ENCODE measurements at places on chromosomes 7 and 10. TPM values are rescaled to one million over a fixed set of nuclear protein-coding genes. Genes with fewer than 3 reads are reported as not detected.

Gene LAMB4
- polyA plus RNA-seq, result 1.5 TPM

Gene SEMA3C
- 29.2 TPM for polyA plus RNA-seq

DNA sequence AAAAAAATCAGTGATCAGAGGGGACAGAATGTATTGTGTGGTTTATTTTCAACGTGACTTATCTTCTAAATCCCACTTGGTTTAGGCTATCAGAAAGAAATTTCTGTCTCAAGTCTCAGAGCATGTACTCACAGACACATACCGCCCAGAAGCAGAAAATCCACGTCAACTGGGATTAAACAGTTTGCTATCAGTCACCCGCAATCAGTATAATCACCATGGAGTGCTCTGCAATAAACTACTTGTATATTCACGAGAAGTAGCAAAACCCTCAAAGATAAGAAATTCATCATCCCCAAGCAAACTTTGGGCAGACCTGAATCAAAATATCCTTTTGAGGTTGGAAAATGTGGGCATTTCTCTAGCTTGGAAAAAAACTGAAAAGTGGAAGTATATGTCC, 259.1 kb downstream of the FGFR2 start:
- no peak for DNase-seq

Gene CACNB2
- 2.7 TPM for polyA plus RNA-seq

- DNase-seq, result no peak
These were observed 33.2 kb upstream of the CNPY1 start for GRCh38 chr7:155579565-155579964.

DNA sequence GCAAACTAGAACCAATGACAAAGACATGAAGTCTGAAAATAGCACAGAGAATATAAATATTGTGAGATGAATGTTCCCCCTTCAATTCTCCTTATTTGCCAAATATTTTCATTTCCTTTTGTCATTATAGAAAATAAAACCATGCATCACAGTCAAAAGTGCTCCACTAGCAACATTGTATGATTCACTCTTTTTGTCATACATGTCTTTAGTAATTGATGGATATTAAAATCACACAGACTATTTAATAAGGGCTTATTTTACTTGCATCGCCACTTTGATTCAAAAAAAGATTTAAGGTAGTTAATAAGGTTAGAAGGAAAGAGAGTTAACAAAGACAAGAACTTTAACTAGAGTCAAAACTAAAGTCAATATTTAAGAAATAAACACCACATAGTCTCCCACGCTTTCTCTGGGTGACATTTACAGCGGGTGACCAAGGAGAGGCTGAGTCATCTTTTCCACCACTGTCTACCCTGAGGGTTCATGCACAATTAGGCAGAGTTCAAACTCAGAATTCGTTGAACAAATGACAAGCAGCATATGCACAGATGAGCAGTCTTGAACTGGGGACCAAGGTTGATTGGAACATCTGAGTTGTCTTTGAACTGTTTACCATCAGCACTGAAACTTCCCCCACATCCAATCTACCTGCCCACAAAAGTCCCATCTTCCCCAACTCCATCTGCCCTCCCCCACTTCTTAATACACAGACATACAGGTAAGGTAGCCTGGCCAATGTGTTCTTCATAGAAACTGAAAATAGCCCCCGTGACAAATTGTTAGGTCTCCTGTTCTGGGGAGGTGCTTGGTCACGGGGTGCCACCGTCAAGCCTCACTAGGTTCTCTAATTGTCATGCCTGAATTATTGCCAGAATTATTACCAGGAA, 42.5 kb downstream of the C7orf25 start:
- no peak for DNase-seq

DNA sequence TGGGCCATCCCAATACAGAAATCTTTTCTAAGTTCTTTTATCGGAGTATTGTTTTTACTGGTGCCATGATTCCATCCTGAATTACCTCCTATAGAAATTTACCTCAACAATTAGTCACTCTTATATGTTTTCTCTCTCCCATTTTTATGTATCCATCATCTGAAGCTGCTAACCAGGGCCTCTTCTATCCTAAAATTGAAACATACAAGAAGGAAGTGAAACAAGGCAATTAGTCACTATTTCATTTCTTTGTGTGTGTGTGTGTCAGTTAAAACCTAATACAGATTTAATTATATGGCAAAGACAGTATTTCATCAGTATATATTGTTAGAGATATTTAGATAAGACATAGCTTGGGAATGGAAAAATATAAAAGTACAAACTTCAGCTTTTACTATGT, 148.4 kb upstream of the AHR start:
- DNase-seq, result no peak

GRCh38 chr7:117145333-117145732, 177.5 kb downstream of the WNT2 start:
- no peak for DNase-seq

- DNase-seq, result no peak
These were observed 9.7 kb downstream of the TECPR1 start for GRCh38 chr7:98242342-98242741.

Gene ATP5MK
- polyA plus RNA-seq, result 192 TPM

- DNase-seq, result no peak
These were observed 218.7 kb downstream of the LRRTM3 start for GRCh38 chr10:67144530-67144929.

GRCh38 chr7:13673290-13673689, 316.2 kb downstream of the ETV1 start:
- DNase-seq, result no peak

- no peak for DNase-seq
These were observed 142.0 kb downstream of the DOCK1 start for GRCh38 chr10:127046975-127047877.

Gene POLR3A
- 18.6 TPM for polyA plus RNA-seq

Gene SEMA3E
- 1.9 TPM for polyA plus RNA-seq

DNA sequence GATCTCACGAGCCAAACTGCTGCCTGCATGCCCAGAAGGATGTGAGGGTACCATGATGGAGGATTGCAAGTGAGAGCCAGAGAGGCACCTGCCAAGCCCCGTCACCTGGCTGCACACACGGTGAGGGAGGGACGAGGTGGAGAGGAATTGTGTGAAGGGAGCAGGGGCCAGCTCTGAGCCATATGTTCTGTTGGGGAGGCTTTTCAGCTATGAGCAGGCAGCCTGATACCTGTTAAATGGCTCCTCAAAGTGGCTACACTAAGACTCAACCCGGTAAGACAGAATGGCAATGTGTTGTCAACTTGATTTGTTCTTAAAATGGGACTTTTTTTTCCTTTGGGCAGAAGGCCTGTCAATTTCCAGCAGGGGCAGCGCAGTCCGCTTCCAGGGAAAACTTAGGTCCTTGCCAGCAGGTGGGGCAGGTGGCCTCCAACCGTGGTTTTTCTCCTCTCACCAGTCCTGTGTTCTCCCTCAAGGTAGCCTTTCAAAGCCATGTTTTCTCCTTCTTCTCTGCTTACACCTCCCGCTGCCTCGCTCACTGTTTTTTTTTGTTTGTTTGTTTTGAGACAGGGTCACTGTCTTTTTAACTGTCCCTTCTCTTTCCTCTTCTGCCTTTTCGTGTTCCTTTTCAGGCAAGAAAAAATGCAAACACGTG, 57.7 kb upstream of the ZNRF2 start:
- DNase-seq, result no peak

- no peak for DNase-seq
These were observed 1069.9 kb downstream of the DNAJB9 start for GRCh38 chr7:109639561-109639960.

DNA sequence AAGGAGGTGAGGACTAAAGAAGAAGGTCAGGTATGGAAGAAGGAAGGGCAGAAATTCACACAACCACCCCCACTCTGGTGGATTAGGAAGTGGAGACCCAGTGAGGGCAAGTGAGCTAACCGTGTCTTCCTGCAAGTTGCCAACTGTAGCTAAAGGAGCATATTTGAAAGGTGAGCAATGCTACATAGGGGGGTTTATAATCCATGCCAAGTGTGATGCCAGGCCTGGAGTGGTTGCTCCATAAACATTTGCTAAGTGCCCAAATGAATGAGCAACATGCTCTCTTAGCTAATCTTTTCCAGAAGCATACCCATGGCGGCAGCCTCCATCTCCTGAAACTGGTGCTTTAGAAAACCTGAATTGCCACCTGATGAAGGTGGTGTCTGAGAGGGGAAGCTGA, 121.6 kb downstream of the LRRC18 start:
- no peak for DNase-seq

DNA sequence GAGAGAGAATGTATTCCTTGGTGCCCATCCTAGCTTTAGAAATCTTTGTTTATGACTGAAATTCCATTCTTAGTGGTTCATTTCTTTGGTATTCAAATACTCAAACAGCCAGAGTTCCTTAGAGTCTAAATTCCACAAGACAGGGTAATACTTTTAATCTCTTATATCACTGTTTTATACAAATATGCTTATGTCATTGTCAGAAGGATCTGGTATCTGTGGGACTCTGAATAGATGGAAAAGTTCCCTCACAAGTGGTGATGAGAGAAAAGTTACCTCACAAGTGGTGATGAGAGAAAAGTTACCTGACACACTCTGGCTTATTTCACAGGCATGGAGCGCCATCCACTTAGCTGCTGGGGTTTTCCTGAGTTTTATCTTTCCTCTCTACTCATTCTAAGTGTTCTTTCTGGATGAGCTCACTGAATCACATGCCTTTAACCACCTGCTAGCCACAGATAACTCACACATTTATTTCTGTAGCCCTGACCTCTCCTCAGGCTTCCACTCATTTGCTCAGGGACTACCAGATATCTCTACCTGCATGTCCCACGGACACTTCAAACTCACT, 784.0 kb downstream of the SUGCT start:
- DNase-seq, result no peak

Gene POU6F2
- 0.35 TPM for polyA plus RNA-seq

DNA sequence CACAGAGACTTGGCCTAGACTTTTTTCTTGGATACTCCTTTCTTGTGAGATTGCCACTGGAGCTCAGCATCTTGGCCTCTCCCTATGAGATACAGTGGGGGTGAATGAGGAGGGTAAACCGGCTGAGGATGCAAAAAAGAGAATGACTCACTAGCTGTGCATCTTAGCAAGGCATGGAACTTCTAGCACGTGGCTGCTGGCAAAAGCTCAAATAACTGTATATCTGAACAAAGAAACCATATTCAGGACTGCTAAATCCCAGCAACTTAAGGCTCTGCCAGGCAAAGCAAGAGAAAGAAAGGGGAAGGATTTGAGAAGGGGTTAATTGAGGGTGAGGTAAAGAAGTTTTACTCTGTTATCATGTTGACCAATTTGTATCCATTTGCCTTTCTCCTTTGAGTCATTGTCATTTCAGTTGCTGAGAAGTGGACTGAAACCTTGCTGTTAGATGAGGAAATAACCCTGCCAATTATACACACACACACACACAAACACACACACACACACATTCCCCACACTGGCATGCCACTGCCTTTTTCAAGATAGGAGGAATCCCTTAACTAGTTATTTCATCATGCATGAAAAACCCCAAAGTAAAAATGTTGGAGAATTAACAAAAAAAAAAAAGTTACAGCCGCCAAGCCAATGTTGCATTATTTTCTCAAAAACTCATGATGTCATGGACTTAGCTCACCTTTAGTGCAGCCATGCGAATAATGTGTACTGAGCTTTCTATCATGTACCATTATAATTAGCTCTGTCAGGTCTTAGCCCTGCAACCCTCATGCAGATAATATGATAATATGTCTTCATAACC, 997.3 kb downstream of the LRMDA start:
- no peak for DNase-seq

Gene PDK4
- 21.3 TPM for polyA plus RNA-seq

DNA sequence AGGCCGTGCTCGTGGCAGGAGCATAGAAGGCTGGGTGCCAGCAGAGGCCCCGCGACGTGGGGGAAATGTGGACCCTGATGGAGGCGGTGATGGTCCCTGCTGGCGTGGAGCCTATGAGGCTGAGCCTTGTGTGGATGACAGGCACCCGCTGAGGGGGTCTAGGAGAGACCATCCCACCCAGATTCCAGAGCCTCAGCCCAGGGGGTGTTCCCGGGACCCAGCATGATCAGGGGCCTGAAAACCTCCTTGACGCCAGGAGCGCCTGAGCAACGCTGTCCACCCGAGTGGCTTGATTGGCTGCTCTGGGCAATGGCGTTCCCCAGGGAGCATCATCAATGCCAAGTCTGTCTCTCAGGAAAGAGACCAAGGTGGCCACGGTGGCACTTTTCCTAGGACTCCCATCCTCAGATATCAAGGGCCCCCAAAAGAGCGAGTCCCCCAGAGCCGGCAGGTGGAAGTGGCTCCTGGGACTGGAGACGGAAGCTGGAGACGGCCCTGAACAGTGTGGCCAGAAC, 61.1 kb downstream of the PWWP2B start:
- DNase-seq, result no peak

Gene OR9A2
- not detected for polyA plus RNA-seq
